ENCODE measurements at places on chromosomes 16 and 17.

DNA sequence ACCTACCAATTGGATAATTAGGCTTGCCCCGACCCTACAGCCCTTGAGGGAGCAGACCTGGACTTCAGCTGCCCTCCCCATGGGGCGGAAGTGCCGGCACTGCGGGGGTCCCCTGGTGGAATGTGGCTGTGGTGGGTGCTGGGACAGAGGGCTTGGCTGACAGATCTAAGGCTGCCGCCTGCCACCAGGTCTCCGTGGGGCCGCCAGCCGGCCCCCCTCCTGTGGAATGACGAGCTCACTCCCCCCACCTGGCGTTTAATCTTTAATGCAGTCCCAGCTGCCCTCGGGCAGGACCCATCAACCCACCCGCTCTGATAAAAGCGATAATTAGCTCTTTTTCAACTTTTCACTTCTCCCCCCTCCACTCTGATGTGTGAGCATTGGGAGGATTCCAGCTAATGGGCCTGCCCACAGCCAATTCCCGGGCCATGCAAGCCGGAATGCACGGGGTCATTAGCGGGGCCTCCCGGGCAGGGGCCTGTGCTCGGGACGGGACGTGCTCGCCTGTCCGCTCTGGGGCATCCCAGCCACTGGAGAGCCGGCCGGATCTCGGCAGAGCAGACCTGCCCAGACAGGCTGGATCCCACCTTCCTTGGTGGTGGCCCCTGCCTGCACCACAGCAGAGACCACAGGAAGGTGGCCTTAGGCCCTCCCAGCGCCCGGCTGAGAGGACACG is 28.3 kb upstream of the GOSR2 start:
- no peak for DNase-seq

DNA sequence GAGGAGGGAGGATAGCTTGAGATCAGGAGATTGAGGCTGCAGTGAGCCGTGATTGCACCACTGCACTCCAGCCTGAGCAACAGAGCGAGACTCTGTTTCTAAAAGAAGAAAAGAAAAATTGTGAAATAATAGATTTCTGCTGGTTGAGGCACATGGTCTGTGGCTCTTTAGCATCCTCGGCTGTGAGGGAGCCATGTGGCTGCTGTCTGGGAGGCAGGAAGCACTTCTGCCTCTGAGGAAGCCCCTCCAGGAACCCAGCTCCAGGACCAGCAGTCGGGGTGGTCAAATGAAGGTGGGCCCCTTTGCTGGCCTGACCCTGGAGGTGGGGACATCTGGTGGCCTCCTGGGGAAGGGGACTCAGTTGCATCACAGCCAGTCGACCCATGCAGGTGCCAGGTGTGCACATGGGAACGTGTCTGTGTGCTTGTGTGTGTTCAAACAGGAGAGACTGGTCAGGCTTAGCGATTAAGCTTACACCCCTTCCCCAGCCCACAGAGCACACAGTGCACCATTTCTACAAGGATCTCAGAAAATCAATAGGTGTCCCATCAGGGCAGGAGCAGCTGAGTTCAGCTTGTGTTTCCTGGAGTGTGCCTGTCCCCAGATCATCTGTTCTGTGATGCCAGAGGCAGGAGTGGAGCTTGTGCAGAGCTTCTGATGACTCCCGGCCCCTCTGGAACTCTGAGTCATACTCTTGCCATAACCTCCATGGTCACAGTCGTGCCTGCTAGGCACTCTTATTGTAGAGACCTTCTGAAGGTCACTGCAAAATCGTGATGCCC is 24.3 kb upstream of the MGAT5B start:
- no peak for DNase-seq

GRCh38 chr17:17051791-17052461 is 9.7 kb downstream of the MPRIP start:
- DNase-seq, result no peak

DNA sequence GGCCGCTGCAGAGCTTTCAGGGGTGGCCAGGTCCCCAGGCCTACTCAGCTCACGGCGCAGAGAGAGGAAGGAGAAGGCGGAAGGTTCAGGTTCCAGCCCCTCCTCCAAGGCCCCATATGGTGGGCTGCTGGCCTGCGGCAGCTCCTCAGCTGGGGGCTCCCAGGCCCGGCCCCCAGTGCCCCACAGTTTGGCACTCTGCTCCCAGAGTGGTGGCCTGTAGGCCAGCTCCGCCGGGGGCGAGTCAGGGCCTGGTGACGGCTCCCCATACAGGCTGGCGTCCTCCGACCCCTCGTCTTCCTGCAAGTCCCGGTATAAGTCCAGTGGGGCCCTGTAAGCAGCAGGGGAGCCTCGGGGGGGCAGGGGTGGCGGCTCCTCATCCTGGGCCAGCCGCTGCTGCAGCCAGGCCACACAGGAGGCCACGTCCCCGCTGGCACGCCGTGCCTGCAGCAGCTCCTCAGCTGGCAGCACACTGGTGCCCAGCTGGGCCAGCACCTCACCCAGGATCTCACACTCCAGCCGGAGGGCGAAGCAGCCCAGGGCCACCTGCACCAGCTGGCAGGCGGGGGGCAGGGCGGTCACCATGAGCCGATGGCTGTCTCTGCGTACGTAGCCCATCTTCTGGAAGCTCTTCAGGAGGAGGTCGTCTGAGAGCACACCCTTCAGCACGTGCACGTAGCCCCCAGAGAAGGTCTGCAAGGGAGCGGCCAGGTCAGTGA is 3.7 kb downstream of the SPATA2L start:
- DNase-seq, result no peak
